ENCODE measurements at places on chromosomes 3 and 15.

DNA sequence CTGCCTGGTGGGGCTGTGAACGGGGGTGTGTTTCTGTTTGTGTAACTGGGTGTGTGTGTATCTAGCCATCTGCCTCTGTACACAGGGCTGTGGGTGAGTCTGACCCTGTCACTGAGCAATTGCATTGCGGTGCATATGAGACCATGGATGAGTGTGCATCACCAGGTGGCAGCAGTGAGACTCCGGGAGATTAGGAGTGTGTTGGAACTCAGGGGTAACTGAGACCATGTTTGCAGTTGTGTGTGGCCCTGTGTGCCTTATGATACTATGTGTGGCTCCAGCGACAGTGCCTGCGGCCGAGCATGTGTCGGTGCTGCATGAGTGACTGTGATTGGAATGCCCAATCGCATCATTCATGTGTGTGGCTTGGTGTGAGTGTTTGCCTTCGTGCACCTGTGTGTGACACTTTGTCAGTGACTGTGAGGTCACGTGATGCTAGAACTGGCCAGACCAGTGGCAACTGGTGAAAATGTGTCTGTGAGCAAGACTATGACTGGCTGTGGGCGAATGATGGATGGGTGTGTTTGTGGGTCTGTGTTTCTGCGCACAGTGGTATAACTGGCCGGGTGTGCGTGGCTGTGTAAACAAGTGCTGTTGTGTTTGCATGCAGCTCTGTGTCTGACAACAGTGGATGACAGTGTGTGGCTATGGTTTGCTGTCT lies 14.0 kb downstream of the VILL start:
- peak; percentile 84 for DNase-seq

DNA sequence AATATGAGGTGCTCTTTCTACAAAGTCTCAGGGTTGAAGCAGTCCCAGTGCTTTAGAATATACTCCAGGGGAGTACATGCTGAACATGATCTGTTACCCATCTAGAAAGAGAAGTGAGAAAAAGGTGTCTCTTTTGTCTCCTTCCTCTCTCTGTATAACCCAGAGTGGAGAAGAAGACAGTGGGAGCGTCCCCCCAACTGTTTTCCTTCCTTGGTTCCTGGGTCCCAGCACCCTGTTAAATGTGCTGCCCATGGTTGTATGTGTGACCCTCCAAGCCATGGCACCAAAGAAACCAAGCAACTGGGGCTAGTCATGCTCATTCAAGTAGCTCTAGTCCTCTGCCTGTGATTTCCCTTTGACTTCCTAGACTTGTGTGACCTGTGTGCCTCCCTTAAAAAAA lies 683.7 kb downstream of the TBL1XR1 start:
- DNase-seq: no peak

DNA sequence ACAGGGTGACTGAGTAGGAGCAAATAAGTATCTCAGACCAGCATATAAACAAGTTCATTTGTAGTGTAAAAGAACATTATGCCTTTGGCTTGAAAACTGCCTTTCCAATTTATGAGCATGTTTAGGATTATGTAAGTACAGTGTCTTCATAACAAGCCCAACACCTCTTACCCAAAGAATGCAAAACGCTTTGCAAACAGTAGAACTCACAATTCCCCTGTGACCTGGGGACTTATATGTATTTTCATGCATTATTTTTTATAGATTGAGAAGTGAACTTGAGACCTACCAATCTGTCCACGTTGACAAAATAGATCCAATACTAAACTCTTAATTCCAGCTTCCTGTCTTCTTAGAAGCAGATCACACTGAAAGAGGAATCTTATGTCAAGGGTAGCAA lies 202.1 kb downstream of the TP63 start:
- DNase-seq: no peak

GRCh38 chr3:32495085-32495484 lies 7.6 kb downstream of the CMTM6 start:
- no peak for DNase-seq

- DNase-seq: no peak
These were observed 319.6 kb upstream of the SEMA6D start for GRCh38 chr15:47397655-47398054.

- DNase-seq: peak; percentile 82
These were observed 12.4 kb upstream of the RAB11A start for GRCh38 chr15:65856821-65857455.
